ENCODE measurements at places on chromosomes 4 and X. TPM values are rescaled to one million over a fixed set of nuclear protein-coding genes. Genes with fewer than 3 reads are reported as not detected.

Gene KDR
- 0.10 TPM for total RNA-seq

DNA sequence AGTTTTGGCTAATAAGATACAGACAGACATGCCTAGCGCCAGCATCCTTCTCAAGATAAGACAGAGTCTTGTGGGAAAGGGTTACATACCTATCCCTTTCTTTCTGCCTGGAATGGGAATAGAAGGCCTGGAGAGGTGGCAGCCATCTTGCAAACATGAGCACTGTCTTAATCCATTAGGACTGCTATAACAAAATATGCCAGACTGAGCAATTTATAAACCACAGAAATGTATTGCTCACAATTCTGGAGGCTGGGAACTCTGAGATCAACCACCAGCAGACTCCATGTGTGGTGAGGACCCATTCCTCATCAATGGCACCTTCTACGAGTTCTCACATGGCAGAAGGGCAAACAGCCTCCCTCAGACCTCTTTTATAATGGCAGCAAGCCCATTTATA lies 26.5 kb upstream of the NEIL3 start:
- DNase-seq = no peak

Gene ENOX2
- total RNA-seq = 14.6 TPM

DNA sequence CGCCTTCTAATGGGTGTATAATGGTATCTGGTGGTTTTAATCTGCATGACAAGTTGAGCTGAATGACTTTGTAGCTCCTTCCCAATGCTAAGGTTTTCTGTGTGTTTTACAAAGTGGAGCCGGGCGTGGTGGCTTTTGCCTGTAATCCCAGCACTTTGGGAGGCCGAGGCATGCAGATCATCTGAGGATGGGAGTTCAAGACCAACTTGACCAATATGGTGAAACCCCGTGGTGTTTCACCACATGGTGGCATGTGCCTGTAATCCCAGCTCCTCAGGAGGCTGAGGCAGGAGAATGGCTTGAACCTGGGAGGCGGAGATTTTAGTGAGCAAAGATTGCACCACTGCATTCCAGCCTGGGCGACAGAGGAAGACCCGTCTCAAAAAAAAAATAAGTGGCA lies 28.9 kb downstream of the ARFIP1 start:
- no peak for DNase-seq

- peak; percentile 57 for DNase-seq
Measured at GRCh38 chr4:127782275-127783025, at the start of gene HSPA4L. TSS of gene HSPA4L (plus strand) at chr4:127782322. CDS start at chr4:127782551, 229 bp downstream.

GRCh38 chrX:66698273-66699204 lies 59.7 kb upstream of the EDA2R start:
- DNase-seq = no peak

GRCh38 chr4:823761-824460 lies 2.0 kb downstream of the CPLX1 start:
- DNase-seq = no peak

DNA sequence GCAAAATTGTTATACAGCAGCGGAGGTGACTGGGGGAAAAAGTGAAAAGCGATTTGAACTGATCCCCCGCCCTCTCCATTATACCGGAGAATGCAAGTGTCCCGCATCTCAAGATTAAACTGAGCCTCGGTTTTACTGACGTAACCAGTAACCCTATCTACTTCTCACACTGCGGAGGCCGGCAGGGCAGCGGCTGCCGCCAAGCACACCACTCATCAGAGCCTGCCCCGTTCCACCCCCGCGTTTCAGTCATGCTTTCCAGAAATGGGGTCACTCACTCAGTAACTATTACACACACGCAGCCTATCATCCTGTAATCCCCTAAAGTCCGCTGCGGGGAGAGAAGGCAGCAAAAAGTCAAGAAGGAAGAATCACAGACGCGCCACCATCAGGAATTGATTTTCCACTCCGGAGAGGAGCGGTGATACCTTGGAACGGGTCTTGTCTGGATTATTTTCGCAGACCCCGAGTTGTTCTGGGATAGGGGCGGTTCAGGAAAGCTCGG lies 1.4 kb downstream of the RPS6KA3 start:
- peak; percentile 26 for DNase-seq

DNA sequence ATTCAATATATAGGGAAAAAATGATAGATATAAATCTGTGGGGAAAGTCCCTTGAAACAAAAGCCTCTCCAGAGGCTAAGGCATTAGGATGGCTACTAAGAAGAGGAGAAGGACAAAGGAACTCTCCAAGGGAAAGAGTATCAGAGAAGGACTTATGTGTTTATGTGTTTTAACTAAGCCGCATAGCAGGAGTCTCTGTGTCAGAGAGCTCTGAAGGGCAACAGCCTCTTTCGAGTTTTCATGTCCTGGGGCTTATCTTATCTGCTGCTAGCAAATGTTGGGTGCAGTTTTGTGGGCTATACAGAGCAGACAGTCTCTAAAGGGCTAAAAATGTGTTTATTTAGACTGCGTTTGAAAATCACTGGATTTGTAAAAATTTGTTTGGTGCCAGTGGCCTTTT lies 1145.6 kb upstream of the DIAPH2 start:
- no peak for DNase-seq

- no peak for DNase-seq
Measured at GRCh38 chr4:24603343-24603742, 19.0 kb upstream of the DHX15 start.

Gene SYNPO2
- total RNA-seq = 1.2 TPM

Gene USP26
- not detected for total RNA-seq

GRCh38 chrX:97400492-97400891 lies 516.8 kb downstream of the RPA4 start:
- no peak for DNase-seq

Data from NCI-H460 (cell line).